Frontal cortex (tissue), 4 donors: ENCODE measurements at places on chromosomes 2 and 18. TPM values are rescaled to one million over a fixed set of nuclear protein-coding genes. Genes with fewer than 3 reads are reported as not detected.

Gene IL36RN
- not detected for total RNA-seq

Gene SNTG2
- total RNA-seq = 4.5 TPM

DNA sequence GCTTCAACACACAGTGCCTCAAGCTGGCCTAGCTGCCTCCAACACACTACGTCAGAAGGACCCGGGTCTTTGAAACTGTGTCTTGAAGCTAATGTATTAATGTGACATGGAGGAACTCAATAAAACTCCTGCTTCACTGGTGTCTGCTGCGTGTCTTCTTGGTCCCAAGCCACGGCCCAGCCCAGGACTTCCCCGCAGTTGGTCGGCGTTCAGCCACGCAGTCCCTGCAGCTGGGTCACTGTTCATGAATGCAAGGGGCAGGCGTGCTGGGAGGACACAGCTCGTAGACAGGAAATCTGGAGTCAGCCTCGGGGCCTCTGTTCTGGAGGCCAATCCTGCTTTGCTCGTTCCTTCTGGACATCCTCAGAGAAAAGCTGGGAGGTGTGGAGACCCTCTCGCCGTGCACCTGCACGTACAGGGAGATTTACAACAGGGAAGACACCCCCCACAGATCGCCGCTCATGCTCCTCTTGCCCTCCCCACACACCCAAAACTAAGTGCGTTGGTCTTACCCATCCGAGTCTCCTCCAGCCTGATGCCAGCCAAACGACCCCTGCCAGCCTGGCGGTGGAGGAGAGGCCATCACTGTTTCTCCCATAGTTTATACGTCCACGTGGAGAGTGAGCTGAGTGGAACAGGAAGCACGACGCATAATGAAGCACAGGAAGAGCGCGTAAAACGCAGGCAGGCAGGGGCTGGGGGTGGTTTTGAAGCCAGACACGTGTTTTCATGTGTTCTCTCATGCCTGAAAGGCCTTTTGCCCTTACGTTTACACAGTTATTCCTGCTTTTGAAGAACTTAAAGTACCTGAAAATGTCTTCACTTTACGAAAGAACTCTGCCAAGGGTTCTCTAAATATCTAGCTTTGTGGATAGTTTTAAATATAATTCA lies 39.7 kb downstream of the ADI1 start:
- DNase-seq = no peak

GRCh38 chr18:7844418-7844817 lies 277.3 kb downstream of the PTPRM start:
- no peak for DNase-seq

GRCh38 chr2:171330155-171330956 lies 103.4 kb downstream of the METTL8 start:
- DNase-seq = no peak

DNA sequence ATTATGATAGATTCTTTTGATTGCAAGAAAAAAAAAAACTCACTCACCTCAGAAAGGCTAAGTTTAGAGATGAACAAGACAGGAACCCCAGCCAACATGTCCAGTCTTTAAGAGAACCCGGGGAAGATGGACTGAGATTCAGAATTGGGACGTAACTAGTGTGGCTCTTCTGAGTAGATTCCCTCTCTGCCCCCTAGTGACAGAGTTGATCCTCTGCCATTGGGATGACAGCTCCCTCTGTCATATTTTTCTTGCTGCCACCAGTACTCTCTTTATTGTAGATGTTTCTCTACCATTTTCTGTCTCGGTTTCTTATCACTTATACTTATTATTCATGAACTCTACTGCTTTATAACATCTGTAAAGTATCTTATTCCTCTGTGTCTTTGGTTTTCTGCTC lies 77.7 kb downstream of the GULP1 start:
- peak; percentile 15 for DNase-seq

Gene SDC1
- total RNA-seq = 9.8 TPM

Gene TUBA3E
- not detected for total RNA-seq

Gene SERPINB3
- not detected for total RNA-seq

Gene NT5C1B
- total RNA-seq = not detected

DNA sequence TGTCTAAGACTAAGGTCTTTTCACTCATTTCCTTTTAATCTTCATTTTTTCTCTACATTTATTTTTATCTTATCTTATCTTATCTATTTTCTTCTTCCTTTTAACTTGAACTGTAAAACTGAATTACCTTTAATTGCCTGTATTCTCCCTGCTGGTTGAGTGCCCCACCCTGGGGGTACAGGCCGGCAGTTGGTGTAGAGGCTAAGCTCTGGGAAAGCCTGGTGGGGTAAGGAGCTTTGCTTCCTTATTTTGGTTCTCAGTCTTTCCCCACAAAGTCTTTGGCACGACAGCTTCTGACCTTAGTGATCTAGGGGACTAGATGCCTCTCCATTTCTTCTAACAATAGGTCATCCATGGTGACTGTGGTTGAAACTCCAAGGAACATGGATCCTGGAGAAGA lies 26.8 kb upstream of the HAAO start:
- no peak for DNase-seq

GRCh38 chr2:18132697-18133096 lies 254.2 kb downstream of the KCNS3 start:
- DNase-seq = no peak
